GM23248 (cell line): ENCODE measurements at places on chromosomes 5 and 9. TPM values are rescaled to one million over a fixed set of nuclear protein-coding genes. Genes with fewer than 3 reads are reported as not detected.

Gene PCSK5
- 1.9 and 2.3 TPM in 2 replicates for polyA plus RNA-seq

Gene SCGB3A2
- not detected in 2 replicates for polyA plus RNA-seq

Gene CHSY3
- 0.20 and 0.29 TPM in 2 replicates for polyA plus RNA-seq

Gene BAAT
- 0.19 TPM in 1 of 2 replicates, not detected in the other for polyA plus RNA-seq

Gene ALDH1A1
- polyA plus RNA-seq, result not detected in 2 replicates

Gene OTP
- not detected in 2 replicates for polyA plus RNA-seq

Gene PCDHA9
- polyA plus RNA-seq, result 0.04 TPM in 1 of 2 replicates, not detected in the other

Gene OR13C4
- not detected in 2 replicates for polyA plus RNA-seq

Gene SLU7
- 54.3 and 66.3 TPM in 2 replicates for polyA plus RNA-seq

Gene PCDHB15
- polyA plus RNA-seq, result 1.5 and 1.9 TPM in 2 replicates

Gene SLC4A9
- polyA plus RNA-seq, result not detected in 2 replicates

Gene SHISAL2B
- polyA plus RNA-seq, result not detected in 2 replicates

Gene FRMPD1
- not detected in 2 replicates for polyA plus RNA-seq

Gene SLC36A3
- not detected in 2 replicates for polyA plus RNA-seq

Gene PCDHGB4
- polyA plus RNA-seq, result 5.0 and 5.6 TPM in 2 replicates

Gene IL9
- not detected in 2 replicates for polyA plus RNA-seq

Gene SPATA31C1
- not detected in 2 replicates for polyA plus RNA-seq

Gene CTSV
- 0.16 TPM in 1 of 2 replicates, not detected in the other for polyA plus RNA-seq

Gene ABCA1
- 6.8 and 7.1 TPM in 2 replicates for polyA plus RNA-seq

Gene NDOR1
- 7.7 and 8.5 TPM in 2 replicates for polyA plus RNA-seq

Gene CSF1R
- 0.48 and 0.56 TPM in 2 replicates for polyA plus RNA-seq

Gene NHP2
- 232 and 237 TPM in 2 replicates for polyA plus RNA-seq

Gene LCN1
- not detected in 2 replicates for polyA plus RNA-seq

Gene SKIC3
- polyA plus RNA-seq, result 65.1 and 77.6 TPM in 2 replicates

Gene CEP72
- polyA plus RNA-seq, result 1.7 and 2.4 TPM in 2 replicates

Gene PCDHGB2
- 0.76 and 0.94 TPM in 2 replicates for polyA plus RNA-seq

Gene LCNL1
- not detected in 2 replicates for polyA plus RNA-seq

Gene PDLIM4
- polyA plus RNA-seq, result 153 and 156 TPM in 2 replicates

Gene PHYHD1
- 7.4 and 8.6 TPM in 2 replicates for polyA plus RNA-seq

Gene HK3
- polyA plus RNA-seq, result not detected in 2 replicates

Gene DAPK1
- polyA plus RNA-seq, result 0.80 and 1.6 TPM in 2 replicates

Gene RETREG1
- polyA plus RNA-seq, result 0.93 and 1.1 TPM in 2 replicates

Gene SOX30
- polyA plus RNA-seq, result 0.08 TPM in 2 replicates

Gene STING1
- polyA plus RNA-seq, result 72.6 and 74.9 TPM in 2 replicates

Gene MPDZ
- polyA plus RNA-seq, result 14.9 and 17.2 TPM in 2 replicates

Gene NR2F1-AS1
- 33.7 and 36.0 TPM in 2 replicates for polyA plus RNA-seq

Gene PBX3
- polyA plus RNA-seq, result 13.4 and 14.5 TPM in 2 replicates

Gene ZNG1F
- 5.7 and 6.0 TPM in 2 replicates for polyA plus RNA-seq

Gene TRIM36
- not detected in 2 replicates for polyA plus RNA-seq
